Peyer's patch (tissue), 4 donors: ENCODE measurements at places on chromosomes 4 and X. TPM values are rescaled to one million over a fixed set of nuclear protein-coding genes. Genes with fewer than 3 reads are reported as not detected.
A peak's percentile ranks its signal among the peaks of the same experiment; 100 is the strongest.

GRCh38 chr4:185099024-185099682 is 43.9 kb upstream of the SLC25A4 start:
- no peak overlapping the region for H3K4me3 ChIP-seq
- DNase-seq, result no peak
- H3K27ac ChIP-seq, result no peak overlapping the region
- H3K4me1 ChIP-seq, result no peaks in the 10 kb centered on the region
- no peaks in the 10 kb centered on the region for H3K27me3 ChIP-seq

- peak within 1 kb of the TSS; percentile 62 for H3K27ac ChIP-seq
- H3K4me1 ChIP-seq, result no peaks in the 10 kb centered on the region
- H3K36me3 ChIP-seq, result no peaks in the 10 kb centered on the region
- DNase-seq, result peak; percentile 90
- H3K27me3 ChIP-seq, result no peaks in the 10 kb centered on the region
Observed at GRCh38 chrX:107000013-107000515, at the start of gene MORC4. TSS of gene MORC4 (minus strand) at chrX:107000212. CDS start at chrX:106999969, 243 bp downstream.

DNA sequence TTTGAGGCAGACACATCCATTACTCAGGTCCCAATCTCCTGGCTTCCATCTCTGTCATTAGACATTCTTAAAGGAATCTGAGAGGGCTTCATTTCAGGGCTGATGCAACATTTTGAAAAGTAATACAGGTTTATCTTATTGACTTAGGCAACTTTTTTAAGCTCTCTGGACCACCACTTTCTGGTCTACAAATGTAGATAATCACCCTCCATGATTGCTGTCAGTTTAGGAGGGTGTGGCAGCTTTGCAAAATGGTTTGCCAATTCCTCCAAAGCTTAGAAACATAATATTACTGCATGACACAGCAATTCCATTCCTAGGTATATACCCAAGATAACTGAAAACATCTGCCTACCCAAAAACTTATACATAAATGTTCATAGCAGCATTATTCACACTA is 77.6 kb downstream of the ARHGAP6 start:
- no peaks in the 10 kb centered on the region for H3K36me3 ChIP-seq
- H3K4me3 ChIP-seq, result no peak overlapping the region
- H3K27ac ChIP-seq, result no peak overlapping the region
- no peaks in the 10 kb centered on the region for H3K4me1 ChIP-seq
- no peak for DNase-seq

DNA sequence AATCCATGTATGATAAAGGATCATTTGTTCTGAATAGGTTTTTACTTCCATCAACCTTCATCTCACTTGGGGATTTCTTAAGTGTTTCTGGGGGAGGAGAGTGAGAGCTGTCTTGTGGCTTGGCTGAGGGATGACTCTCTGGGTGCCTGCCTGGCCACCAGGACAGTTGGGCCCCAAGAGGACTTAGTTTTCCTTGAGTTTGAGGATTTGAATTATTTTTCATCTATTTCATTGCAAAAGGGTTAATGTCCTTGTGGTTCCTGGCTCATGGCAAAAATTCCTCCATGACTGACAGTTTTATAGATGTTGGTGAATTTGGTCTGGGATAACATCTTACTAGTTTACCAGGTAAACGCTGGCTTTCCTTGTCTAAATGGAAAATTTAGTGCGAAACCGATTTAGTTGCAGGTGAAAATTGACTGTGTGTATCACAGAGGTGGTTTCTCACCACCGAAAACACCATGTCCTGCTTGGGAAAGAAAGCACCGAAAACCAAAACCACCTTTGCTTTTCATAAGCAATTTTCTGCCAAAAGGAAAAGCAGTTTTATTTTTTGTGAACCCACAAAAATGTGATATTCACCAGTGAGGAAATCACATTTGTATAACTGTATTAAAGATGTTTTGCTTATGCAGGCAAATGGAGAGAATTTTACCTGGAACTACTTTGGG is 331.3 kb upstream of the SFRP2 start:
- H3K4me1 ChIP-seq, result no peaks in the 10 kb centered on the region
- H3K4me3 ChIP-seq, result no peak overlapping the region
- no peak for DNase-seq
- no peaks in the 10 kb centered on the region for H3K36me3 ChIP-seq
- H3K27me3 ChIP-seq, result no peaks in the 10 kb centered on the region

DNA sequence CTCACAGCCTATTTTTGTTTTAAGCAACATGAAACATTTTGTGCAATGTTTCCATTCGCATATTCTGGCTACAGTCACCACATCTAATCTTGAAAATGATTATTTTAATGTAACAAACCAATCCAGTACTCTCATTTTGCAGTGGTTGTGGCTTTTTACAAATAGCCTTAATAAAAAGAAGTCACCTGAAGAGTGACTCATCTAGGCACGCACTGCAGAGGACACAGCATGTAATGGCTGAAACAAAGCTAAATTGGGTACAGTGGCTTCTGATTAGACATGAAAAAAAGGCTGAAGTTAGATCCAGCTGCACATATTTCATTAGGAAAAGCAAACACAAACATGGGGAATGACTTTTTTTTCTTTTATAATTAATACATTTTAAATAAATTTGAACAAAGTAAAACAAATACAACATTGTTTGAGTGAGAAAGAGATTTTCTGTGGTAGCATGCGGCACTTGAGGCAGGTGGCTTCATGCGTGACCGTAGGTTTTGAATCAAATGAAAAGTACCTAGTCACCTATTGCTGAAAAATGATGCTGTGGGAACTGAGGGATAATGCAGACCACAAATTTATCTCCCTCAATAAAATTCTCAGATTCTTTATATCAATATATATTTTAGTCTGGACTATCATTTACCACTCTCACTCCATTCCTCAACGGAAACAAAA is 240.8 kb upstream of the DDX53 start:
- no peaks in the 10 kb centered on the region for H3K36me3 ChIP-seq
- no peak overlapping the region for H3K4me3 ChIP-seq
- H3K4me1 ChIP-seq, result no peaks in the 10 kb centered on the region

- no peaks in the 10 kb centered on the region for H3K36me3 ChIP-seq
- H3K4me1 ChIP-seq, result no peaks in the 10 kb centered on the region
- no peak overlapping the region for H3K4me3 ChIP-seq
- no peaks in the 10 kb centered on the region for H3K27me3 ChIP-seq
Observed at GRCh38 chr4:143207555-143207954, 22.8 kb downstream of the USP38 start.

- no peaks in the 10 kb centered on the region for H3K27me3 ChIP-seq
- DNase-seq, result no peak
- no peaks in the 10 kb centered on the region for H3K36me3 ChIP-seq
Observed at GRCh38 chr4:139738846-139739613, 73.4 kb downstream of the MGST2 start.

DNA sequence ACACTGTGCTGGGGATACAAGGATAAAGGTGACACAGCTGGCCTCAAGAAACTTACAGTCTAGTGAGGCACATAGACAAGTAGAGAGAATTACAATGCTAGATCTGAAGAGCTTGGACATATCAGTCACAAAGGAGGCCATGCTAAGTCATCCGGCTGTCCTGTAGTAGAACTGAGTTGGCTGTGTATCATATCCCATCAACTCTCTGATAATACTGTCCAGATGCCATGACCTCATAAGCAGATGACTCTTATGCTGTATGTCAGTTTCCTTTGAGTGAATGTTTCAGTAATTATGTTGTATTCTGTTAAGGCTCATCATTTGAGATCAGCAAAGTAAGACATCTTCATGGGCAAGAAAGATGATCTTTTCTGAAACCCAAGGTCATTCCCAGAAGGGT is 442.9 kb downstream of the MID1IP1 start:
- no peak overlapping the region for H3K4me3 ChIP-seq
- no peaks in the 10 kb centered on the region for H3K27me3 ChIP-seq
- no peaks in the 10 kb centered on the region for H3K36me3 ChIP-seq
- DNase-seq, result no peak

DNA sequence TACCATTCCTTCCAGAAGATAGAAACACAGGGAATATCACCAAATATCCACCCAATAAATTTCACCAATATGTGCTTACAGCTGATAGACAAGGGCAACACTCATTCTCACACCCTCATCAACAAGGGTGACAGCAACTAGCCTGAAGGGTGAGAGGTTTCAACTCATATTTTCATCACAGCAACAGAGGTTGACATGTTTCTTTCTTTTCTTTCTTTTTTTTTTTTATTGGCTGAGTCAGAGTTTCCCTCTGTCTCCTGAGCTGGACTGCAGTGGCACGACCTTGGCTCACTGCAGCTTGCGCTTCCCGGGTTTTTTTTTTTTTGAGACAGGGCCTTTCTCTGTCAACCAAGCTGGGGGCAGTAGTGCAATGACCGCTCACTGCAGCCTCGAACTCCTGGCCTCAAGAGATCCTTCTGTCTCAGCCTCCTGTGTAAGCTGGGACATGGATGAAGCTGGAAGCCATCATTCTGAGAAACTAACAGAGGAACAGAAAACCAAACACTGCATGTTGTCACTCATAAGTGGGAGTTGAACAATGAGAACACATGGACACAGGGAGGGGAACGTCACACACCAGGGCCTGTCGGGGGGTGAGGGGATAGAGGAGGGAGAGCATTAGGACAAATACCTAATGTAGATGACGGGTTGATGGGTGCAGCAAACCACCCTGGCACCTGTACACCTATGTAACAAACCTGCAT is 27.5 kb upstream of the ASMTL start:
- H3K27me3 ChIP-seq, result no peaks in the 10 kb centered on the region
- peak; percentile 2 for DNase-seq
- no peaks in the 10 kb centered on the region for H3K4me1 ChIP-seq
- no peaks in the 10 kb centered on the region for H3K36me3 ChIP-seq

- no peak for DNase-seq
- no peaks in the 10 kb centered on the region for H3K27me3 ChIP-seq
- no peak overlapping the region for H3K27ac ChIP-seq
- no peak overlapping the region for H3K4me3 ChIP-seq
- H3K4me1 ChIP-seq, result peaks cover 7% of the 10 kb centered on the region
Observed at GRCh38 chrX:55490121-55490520, 473 bp upstream of the USP51 start.

GRCh38 chrX:1242891-1243402 is 25.7 kb upstream of the CSF2RA start:
- H3K4me3 ChIP-seq, result no peak overlapping the region
- no peak overlapping the region for H3K27ac ChIP-seq
- no peaks in the 10 kb centered on the region for H3K36me3 ChIP-seq
- no peaks in the 10 kb centered on the region for H3K4me1 ChIP-seq
- H3K27me3 ChIP-seq, result no peaks in the 10 kb centered on the region

DNA sequence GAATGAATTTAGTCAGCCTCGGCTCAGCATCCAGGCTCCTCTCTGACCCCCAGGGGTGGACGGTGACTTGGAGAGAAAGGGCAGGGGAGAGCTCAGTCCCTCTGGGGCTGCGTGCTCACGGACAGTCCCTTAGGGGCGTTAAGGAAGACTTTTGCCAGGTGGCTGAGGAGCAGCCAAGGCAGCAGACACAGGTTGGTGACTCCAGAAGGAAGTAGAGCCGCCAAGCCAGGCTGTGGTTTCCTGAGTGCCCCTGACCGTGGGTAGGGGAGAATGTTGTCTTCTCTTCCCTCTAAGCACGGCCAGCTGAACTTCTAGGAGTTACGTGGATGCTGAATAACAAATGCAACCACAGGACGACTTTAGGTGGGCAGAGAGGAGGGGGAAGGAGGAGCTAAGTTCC is 91.0 kb upstream of the MTM1 start:
- no peak for DNase-seq
- no peaks in the 10 kb centered on the region for H3K27me3 ChIP-seq
- no peak overlapping the region for H3K27ac ChIP-seq
- no peaks in the 10 kb centered on the region for H3K4me1 ChIP-seq
- H3K36me3 ChIP-seq, result no peaks in the 10 kb centered on the region

DNA sequence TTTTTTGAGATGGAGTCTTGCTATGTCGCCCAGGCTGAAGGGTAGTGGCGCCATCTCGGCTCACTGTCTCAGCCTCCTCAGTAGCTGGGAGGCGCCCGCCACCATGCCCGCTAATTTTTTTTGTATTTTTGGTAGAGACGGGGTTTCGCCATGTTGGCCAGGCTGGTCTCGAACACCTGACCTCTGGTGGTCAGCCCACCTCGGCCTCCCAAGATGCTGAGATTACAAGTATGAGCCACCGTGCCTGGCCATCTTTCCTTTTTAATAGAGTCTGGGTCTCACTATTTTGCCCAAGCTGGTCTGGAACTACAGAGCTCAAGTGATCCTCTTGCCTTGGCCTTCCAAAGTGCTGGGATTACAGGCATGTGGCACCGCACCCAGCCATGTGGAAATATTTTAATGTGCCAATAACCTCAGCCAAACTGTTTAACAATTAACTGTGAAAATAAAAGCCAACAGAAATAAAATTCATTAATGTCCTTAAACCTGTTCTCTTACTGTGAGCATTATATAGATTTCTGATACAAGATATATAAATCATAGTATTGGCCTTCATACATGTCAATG is 16.3 kb downstream of the PDS5A start:
- H3K36me3 ChIP-seq, result no peaks in the 10 kb centered on the region
- no peak overlapping the region for H3K4me3 ChIP-seq
- no peaks in the 10 kb centered on the region for H3K4me1 ChIP-seq
- no peak for DNase-seq

The F8A3 gene
- 17.5 TPM for total RNA-seq

The SMAD1 gene
- 49.0 TPM for total RNA-seq

The CXCL6 gene
- total RNA-seq, result not detected

The TRPC3 gene
- not detected for total RNA-seq

The ZNF630 gene
- total RNA-seq, result 2.3 TPM

The GRIPAP1 gene
- total RNA-seq, result 66.8 TPM

The SLITRK4 gene
- total RNA-seq, result 0.28 TPM

The DAPP1 gene
- total RNA-seq, result 1.1 TPM

The KLB gene
- 1.8 TPM for total RNA-seq

The EFHC2 gene
- 3.4 TPM for total RNA-seq
